ENCODE measurements at places on chromosomes 3 and 15.

DNA sequence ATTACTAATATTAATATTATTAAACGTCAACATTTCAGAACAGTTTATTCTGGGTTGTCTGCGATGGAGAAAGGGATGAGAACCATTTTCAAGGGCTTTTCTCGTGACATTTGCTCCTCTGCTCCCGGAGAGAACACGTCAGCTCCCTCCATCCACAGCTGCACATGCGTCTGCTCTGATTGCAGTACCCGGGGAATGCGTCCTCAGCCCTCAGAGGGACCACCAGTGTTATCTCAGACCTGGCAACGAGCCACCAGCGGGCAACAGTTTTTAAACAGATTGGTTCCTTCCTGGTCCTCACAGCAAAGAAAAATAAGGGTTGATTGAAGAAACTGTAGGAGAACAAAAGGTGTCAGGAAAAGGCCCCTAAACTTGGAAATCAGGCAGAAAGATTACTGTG lies 202.2 kb upstream of the ADAMTS9 start:
- DNase-seq, result no peak

DNA sequence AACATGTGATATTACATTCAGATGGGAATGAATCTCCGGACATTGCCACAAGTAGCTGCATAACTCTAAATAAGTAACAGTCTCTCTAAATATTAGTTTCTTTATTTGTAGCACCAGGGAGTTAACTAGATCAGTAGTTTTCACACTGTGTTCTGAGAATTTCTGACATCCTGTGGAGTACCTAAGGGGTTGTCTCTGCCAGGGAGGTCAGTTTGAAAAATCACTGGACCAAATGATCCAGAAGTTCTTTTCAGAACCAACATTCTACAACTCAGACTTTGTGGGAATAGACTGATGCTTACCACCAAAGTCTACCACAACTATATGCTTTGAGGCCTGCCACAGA lies 9.0 kb upstream of the ILDR1 start:
- DNase-seq, result no peak

DNA sequence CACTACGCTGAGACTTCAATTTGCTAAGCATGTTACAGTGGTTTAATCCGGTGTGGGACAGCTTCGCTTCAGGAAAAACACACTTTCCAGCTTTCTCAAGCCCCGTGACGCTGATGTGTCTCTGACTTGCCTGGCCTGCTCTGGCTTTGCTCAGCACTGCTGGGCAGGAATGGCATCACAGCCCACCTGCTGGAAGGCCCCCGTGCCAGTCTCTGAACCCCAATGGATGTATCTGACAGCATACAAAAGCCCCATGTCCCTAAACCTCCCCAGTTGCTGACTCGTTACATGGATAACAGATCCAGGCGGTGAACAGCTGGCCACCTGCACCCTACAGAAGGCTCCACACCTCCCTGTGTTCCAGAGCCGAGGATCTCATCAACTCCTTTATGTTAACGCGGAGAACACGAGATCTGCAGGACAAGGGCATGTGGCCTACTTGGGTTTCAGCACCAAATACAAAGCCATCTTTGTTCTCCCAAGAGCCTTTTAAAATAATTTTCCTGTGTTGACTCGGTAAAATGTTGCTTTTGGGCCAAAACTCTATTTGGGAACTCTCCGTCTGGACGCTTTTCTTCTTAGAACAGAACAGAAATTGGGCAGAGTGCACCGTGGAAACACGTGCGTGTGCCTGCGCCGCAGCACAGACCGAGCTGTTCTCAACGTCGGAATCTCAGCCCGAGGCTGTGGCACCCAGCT lies 61.4 kb downstream of the ATP10A start:
- DNase-seq, result no peak

- DNase-seq, result no peak
These were observed 223.4 kb upstream of the SLCO3A1 start for GRCh38 chr15:91630090-91630489.

DNA sequence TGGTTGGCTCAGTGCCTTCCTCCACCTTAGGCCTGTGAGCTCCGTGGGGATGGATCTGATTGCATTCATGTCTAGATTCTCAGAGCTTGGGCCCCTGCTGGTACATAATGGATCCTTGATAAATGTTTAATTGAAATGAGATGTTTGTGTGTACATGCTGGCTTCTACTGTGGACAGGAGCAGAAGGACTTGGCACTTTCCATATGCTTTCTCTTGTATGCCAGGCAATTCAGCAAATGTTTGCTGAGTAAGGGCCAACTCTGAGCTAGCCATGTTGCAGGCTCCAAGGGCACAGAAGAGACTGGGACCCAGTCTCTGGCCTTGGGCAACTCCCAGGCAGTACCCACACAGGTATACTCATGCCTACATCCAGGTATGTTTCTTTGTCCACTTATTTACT lies 67.0 kb downstream of the RAB11A start:
- no peak for DNase-seq

- DNase-seq, result no peak
These were observed 142.7 kb upstream of the IGF1R start for GRCh38 chr15:98505611-98506031.

DNA sequence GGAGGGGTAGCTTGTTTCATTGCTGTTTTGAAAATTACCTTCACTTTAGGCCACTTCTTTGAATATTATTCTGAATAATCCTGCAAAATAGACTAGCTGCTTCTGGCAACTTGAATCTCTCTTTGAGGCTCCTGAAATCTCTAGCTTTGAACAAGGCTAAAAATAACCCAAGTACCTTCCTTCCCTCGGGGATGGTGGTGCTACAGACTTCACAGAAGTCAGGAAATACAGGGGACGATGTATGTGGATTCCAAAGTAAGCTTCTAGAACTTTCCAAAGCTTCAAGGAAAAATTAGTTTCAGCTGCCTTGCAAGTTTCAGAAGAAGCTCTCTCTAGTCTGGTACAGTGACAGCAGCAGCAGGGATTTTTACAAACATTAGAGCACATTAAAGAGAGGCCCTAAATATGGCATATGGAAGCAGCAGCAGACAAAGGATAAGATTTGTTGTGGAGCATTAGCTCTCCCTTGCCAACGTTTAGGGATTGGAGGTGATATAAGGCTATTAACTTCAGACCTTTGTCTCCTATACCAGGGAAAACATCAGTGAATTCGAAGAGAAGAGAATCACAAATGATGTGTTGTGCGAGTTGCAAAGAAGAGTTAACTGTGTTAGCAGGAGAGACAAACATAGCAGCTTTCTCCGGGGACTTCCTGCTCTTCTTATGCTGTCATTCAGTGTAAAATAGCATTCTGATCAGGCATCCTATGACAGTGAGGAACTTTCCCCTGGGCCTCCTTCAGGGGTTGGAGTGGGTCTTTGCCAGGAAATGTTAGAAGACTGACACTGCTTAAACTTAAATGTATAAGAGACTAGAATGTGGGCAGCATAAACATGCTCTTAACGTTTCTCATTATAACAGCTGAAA lies 783.0 kb upstream of the ARPP21 start:
- peak; percentile 70 for DNase-seq
